H4 (cell line): ENCODE measurements at places on chromosomes 12 and 14.

GRCh38 chr14:23172096-23172495 lies 11.4 kb downstream of the SLC7A8 start:
- DNase-seq, result no peak

DNA sequence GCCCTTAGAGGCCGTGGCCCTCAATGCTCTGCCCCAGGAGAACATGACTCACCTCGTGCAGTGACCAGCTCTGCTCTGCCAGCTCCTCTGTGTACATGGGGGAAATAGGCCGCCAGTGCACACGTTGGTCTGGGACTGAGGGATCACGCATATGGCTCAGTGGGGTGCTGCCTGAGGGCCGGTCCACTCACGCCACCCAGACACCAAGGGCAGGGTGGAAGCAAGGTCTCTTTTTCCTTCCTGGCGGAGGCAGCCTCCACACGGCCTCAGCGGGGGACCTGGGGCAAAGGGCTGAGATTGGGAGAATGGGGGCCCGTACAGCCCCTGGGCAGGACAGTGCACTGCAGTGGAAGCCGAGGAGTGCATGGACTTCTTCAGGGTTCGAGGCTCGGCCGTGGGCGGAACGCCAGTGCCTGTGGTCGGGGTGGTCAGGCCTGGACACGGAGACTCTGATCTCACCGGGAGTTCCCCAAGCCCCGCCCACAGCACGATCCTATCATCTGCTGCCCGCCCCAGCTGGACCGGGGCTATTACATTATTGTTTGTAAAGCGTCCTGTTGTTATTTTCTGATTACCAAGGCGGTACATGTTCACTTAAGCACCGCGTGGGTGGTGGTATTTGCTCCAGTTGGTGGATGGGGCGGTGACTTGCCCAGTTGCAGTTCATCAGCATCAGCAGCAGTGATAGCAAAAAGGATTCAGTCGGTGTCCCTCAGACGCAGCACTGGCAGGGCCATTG lies 38.8 kb upstream of the TDRD9 start:
- DNase-seq, result peak; percentile 39

- no peak for DNase-seq
Observed at GRCh38 chr12:88227871-88228270, 85.8 kb downstream of the TMTC3 start.

GRCh38 chr14:51293912-51294389 lies 53.9 kb downstream of the TMX1 start:
- no peak for DNase-seq

DNA sequence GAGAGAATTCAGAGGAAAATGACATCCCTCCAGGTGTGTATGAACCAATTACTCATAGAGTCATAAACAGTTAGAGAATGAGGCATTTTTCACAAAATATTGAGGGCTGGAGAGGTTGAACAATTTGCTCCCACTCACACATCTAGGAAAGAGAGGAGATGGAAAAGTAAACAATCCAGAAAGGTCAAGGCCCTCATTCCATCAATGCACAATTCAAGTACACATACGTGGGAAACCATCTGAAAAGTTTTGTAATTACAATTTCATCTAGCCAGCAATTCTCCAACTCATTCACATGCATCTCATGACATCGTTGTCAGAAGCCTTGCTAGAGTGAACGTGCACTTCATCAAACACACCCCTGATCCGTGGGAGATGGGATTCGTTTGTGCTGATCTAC lies 15.7 kb upstream of the BCL2L14 start:
- no peak for DNase-seq
